Endothelial cell (in vitro differentiated cells): ENCODE measurements at places on chromosomes 16 and 17.

DNA sequence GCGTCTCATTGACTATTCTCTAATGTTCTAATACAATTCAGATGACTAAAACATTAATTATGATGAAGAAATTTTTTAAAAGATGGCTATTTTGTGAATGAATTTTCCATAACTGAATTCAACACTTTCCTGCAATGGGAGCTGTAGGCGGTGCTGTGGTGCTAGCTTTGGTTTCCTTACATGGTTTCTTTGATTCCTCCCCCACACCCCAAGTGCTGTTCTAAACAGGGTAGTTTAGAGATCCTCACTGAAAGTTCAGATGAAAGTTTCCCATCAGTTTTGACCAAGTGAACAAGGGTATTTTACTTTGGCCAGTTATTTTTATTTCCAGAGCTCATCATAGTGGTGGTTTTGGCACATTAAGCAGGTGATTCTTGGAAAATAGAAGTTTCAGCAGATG is 26.0 kb upstream of the MRC2 start:
- no peak overlapping the region for H3K27ac ChIP-seq
- no peak overlapping the region for H3K4me3 ChIP-seq
- no peaks in the 10 kb centered on the region for H3K27me3 ChIP-seq

GRCh38 chr16:48542020-48542473 is 67.9 kb downstream of the N4BP1 start:
- H3K4me3 ChIP-seq = no peak overlapping the region
- peaks cover 12% of the 10 kb centered on the region for H3K27me3 ChIP-seq
- H3K4me1 ChIP-seq = peaks cover 19% of the 10 kb centered on the region

DNA sequence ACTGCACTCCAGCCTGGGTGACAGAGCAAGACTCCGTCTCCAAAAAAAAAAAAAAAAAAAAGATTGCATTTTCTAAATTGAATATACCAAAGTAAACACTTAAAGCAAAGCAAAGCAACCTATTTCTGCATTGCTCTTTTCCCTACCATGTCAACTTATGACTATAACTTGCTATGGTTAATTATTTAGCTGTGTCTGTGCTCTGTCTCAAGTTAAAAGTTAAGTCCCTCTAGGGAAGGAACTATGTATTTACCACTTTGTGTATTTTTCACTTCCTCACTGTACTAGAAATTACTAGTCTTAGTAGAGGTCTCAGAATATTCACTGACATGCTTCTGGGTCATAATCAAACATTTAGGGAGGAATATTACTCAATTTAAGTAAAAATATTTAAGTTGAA is 711.7 kb upstream of the SOX9 start:
- H3K36me3 ChIP-seq = no peaks in the 10 kb centered on the region
- no peak for DNase-seq
- H3K4me1 ChIP-seq = no peaks in the 10 kb centered on the region
- no peaks in the 10 kb centered on the region for H3K27me3 ChIP-seq

GRCh38 chr16:89168381-89169189 is 3.0 kb upstream of the CDH15 start:
- no peak for DNase-seq
- H3K27me3 ChIP-seq = peaks cover 11% of the 10 kb centered on the region
- no peaks in the 10 kb centered on the region for H3K36me3 ChIP-seq
- no peak overlapping the region for H3K27ac ChIP-seq

GRCh38 chr17:72075995-72076677 is 44.7 kb upstream of the SOX9 start:
- H3K27me3 ChIP-seq = peaks cover 5% of the 10 kb centered on the region
- peaks cover 4% of the 10 kb centered on the region for H3K4me1 ChIP-seq
- no peak for DNase-seq
- no peaks in the 10 kb centered on the region for H3K36me3 ChIP-seq
- H3K4me3 ChIP-seq = no peak overlapping the region

GRCh38 chr17:37273409-37274051 is 102.3 kb upstream of the C17orf78 start:
- H3K4me3 ChIP-seq = no peak overlapping the region
- no peaks in the 10 kb centered on the region for H3K27me3 ChIP-seq
- DNase-seq = no peak
